ENCODE measurements at places on chromosomes 16 and 17.

DNA sequence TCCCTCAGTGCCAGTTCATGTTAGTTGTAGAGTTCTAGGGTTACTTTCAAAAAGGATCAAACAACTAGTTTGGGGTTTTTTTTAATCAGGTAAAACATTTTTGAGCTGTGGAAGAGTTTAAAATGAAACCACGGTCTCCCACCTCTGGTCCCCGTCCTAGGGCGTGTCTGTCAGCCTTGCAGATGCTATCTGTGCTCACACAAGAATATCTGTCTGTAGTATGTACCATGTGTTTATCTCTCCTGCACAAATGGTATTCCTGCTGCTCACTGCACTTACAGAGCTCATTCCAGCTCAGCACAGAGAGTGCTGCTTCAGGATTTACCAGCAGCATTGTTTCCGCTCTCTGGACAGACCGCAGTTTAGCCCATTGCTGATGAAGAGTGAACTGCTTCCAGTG is 38.9 kb downstream of the UBN1 start:
- DNase-seq: no peak

DNA sequence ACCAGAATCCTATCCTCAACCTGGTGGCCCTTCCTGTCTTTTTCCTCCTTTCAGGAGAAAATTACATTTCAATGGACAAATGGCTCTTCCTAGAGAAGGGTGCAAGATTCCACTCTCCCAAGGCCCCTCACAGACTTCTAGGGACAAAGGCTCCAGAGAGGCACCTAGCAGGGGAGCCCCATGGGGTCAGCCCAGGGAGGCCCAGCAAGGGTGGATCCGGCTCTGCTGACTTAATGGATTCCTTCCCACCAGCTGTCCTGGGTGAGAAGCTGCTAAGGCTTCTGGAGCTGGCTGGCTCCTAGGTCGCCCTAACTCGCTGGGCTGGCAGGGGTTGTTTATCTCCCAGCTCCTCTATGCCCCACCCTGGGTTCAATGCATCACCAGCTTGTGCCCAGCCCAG is 152.4 kb downstream of the ZNF423 start:
- peak; percentile 25 for DNase-seq

DNA sequence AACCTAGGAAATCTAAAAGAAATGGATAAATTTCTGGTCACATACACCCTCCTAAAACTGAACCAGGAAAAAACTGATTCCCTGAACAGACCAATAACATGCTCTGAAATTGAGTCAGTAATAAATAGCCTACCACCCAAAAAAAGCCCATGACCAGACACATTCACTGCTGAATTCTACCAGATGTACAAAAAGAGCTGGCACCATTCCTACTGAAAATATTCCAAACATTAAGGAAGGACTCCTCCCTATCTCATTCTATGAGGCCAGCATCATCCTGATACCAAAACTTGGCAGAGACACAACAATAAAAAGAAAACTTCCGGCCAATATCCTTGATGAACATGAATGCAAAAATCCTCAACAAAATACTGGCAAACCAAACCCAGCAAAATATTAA is 52.9 kb downstream of the TTC19 start:
- DNase-seq: no peak

- DNase-seq: peak; percentile 25
These were observed 621 bp upstream of the CSHL1 start for GRCh38 chr17:63911657-63912100.

GRCh38 chr17:16652847-16653366 is 743 bp downstream of the ZNF624 start:
- DNase-seq: no peak

- DNase-seq: no peak
These were observed 301.4 kb upstream of the IRX3 start for GRCh38 chr16:54588026-54588425.

- DNase-seq: peak; percentile 25
These were observed 35.8 kb upstream of the BCAS3 start for GRCh38 chr17:60641810-60642220.

DNA sequence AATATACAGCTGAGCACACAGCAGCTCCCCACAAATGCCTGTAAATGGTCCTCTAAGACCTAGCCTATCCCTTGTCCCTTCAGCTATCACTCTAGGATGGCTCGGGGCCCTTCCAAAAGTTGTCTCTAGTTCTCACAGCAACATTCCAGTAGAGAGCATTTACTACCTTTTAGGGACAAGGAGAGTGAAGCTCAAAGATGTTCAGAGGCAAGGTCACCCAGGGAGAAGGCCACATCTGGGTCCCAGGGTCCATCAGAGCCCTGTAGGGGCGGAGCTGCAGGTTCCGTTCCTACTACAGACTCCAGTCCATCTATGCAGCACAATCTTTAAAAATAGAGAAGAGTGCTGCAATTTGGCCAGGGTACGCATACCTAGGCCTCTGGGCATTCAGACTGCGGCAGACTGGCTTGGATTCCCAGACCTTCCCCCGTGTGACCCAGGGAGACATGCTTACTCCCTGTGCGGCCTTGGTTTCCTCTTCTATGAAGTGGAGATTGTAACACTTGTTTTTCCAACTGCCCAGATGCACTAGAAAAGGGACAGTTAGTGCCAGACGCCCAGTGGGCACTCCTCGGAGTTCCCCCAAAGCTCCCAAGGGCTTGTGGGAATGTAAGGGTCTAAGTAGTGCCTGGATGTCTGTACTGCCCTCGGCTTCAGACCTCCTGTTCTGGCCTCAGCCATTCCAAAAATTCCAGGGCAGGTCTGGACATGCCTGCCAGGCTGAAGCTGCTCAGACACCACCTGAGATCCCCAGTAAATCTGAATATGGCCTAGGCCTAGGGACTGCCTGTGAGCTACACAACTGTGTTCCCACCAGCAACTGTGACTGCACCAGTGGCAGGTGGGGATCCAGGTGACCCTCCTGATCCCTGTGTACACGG is 2.5 kb downstream of the SLC12A4 start:
- no peak for DNase-seq

DNA sequence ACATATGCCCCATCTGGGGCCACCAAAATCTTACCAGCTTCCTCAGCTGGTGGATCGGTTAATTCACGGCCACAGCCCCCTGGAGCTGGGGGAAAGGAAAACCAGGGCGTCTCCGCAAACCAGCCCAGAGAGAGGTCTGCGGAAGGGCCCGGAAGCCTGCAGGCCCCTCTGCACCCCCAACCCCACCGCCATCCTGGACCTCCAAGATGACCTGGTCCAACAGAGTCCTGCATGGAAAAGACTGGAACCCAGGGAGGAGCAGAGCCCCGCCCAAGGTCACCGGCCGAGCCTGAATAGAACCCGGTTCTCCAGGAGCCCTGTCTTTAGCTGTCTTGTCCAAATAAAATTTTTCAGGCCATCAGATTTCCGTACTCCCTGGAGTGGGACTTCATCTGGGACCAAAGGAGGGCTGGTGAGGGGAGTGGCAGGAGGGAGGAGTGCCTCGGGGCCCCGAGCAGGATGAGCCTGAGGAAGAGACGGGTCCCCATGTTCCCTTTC is 37.4 kb upstream of the NDRG4 start:
- DNase-seq: no peak

DNA sequence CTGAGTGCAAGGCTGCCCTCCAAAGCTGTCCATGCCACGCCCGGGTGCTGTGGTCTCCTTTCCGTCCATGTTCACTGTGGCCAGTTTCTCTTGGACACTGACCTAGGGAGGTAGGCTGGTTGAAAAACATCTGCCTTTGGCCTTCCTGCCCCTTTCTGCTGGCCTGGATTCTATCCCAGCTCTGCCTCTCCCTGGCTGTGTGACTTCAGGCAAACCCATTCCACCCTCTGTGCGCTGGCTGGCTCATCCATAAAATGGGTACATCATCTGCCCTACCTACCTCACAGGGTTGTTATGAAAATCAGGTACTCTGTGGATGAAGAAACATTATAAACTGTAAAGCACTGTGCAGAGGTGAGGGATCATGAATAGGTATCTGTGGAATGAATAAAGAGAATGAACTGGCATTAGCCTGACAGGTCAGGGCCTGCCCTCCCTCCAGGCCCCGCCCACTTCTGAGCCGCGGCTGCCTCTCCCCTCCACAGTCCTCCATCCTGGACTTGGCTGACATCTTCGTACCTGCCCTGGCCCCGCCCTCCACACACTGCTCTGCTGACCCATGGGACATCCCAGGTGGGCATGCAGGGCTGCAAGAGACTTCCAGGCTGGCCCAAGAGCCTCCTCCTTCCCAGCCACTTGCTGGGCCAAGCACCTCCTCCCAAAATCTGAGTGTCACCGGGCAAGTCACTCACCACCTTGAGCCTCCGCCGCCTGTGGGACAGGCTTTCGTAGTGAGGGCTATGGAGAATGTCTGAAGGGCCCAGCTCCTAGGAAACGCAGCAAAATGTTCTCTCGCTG is 7.0 kb upstream of the SPATA20 start:
- no peak for DNase-seq

GRCh38 chr16:64151990-64152767 is 969.7 kb downstream of the CDH11 start:
- no peak for DNase-seq

GRCh38 chr17:57723427-57724025 is 21.6 kb downstream of the CCDC182 start:
- DNase-seq: peak; percentile 32

DNA sequence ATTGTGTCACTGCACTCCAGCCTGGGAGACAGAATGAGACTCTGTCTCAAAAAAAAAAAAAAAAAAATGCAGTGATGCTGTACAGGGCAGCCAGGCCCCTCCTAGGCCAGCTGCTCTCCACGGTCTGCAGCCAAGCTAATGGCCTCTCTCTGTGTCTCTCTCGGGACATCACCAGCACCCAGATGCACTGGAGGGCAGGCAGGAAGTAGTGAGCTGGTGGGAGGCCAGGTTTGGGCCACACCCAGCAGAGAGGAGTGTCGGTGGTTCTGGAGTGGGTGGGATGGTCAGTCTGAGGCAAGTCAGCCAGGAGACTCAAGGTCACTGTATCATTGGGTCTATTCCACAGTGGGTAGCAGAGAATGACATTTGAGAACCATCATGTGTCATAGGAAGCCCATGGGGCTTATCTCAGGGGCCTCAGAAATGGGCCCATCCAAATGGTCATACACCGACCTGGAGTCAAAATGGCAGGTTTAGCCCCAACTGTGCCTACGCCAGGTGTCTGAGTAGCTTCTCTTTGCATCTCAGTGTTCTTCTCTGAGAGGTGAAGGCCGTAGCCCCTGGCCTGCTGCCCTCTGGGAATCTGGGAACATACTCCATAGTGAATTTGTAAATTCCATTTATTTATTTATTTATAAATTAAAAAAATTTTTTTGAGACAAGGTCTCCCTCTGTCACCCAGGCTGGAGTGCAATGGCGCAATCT is 22.7 kb downstream of the WNT9B start:
- no peak for DNase-seq

- peak; percentile 66 for DNase-seq
These were observed 42.0 kb downstream of the SOCS3 start for GRCh38 chr17:78317794-78318400.

DNA sequence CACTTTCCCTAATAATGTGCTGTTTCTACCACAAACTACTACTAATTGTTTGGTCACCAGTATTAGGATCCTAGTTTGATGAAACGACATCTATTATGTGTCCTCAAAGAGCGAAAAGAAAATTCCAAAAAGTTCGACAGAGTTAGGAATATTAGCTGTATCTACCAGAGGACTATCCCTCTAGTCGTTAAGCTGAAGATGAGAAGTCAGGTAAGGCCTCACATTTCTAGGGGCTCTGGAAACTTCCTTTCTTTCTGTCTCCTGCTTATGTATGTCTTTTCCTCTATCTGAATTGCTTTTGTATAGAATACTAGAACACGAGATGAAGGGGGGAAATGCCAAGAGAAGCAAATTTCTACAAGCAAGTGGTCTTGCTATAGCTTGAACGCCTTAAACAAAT is 1.6 kb downstream of the GLG1 start:
- DNase-seq: no peak

DNA sequence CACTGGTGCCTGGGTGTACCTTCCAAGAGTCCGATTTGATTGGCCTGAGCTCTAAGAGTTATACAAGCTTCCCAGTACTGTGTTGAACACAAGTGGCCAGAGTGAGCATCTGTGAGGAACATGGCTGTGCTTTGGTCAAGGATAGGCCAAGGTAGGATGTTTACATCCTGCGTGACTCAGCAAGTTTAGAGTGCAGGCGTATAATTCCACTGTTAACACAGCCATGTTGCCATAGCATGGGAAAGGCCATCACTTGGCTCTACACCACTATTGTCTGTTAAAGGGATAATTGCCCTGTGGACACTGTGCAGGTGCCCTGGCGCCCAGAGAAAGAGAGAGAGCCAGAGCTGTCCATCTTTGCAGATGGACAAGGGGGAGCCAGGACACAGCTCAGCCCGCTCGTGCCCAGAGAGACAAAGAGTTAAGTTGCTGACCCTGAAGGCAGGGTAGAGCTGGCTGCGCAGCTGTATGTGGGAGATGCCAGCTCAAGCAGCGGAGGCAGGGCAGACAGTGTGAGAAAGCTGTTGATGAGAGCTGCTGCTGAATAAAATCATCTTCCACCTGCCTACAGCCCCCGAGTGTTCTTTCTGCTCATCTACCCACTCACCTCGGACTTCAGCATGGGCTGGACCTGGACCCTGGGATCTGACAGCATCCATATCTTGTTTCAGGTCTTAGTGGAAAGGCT is 11.7 kb downstream of the CFAP52 start:
- no peak for DNase-seq

DNA sequence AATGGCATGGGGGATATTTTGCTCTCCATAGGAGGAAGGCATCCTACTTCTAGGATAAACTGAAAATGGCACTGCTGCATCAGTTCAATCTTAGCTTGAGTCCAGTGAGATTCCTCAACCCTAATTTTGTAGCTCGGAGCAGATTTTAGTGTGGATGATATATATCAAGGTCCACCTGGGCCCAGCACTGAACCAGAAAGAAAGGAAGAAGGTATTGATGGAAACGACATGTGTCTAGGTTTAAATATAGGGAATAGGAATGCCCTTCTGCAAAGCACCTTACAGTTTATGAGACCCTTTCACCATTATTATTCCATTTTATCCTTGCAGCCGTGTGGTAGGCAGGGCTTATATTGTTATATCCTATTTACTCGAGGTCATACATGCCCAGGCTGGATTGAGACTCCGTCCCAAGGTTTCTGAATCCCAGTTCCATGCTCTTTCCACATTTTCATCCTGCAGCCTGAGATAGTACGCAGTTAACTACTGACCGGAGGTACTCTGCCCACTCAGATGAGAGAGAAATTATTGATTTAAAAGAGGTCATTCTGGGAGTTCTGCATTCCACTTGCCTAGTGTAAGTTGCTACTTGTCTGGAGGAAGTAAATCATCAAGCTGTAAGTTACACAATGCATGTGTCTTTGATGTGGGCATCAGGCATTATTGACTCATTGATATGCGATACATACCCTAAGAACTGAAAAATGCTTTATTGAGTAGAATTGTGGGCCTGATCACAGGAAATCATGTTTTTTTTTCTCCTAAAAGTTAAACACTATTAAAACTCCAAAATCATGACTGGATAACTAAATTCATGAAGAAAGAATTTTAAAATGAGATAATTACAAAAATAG is 10.1 kb downstream of the KRT39 start:
- no peak for DNase-seq

- DNase-seq: no peak
These were observed 131.5 kb upstream of the MON1B start for GRCh38 chr16:77059446-77059845.

- DNase-seq: no peak
These were observed 1.8 kb downstream of the ITGAX start for GRCh38 chr16:31356566-31357323.

- DNase-seq: no peak
These were observed 545.3 kb upstream of the SALL1 start for GRCh38 chr16:51696376-51696775.
